ENCODE measurements at places on chromosomes 5 and 9. TPM values are rescaled to one million over a fixed set of nuclear protein-coding genes. Genes with fewer than 3 reads are reported as not detected.

- no peak for DNase-seq
Observed at GRCh38 chr5:6432206-6432605, 16.5 kb upstream of the UBE2QL1 start.

DNA sequence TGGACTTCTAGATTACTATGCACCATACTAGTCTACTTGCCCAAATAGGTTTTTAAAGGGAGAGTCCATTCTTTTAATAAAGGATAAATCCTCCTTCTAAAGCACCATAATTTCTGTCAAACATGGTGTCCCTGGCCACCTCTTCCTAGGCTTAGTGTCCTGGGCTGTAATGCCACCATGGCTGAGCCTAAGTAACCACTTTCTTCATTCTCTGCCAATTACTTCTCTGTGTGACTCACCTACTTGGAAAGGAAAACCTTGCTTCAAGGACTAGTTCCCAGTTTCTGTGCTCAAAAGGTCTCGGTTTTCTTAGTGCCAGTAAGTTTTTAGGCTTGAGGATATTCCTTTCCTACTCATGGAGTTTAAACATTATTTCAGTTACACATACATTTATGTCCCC lies 273.4 kb downstream of the DENND1A start:
- DNase-seq: no peak

DNA sequence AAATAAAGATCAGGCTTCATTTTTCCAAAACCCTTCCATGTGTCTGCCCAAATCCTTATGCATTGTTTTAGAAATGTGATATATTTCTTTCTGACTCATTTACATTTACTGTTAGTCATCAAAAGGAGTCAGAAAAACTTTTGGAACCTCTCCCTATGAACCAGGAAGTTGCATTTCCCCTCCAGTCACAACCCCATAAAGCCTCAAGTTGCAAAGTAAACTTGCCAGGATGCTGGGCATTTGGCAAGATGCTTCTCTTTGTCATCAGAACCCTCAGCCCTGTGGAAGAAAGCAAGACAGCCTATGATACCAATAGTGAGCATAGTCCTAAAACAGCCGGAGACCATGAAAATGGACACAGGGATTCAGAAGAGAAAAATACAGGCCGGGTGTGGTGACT lies 84.2 kb downstream of the MUSK start:
- peak; percentile 73 for DNase-seq

- DNase-seq: no peak
Observed at GRCh38 chr5:154200221-154200620, 9.7 kb downstream of the GALNT10 start.

GRCh38 chr5:168798065-168799023 lies 219.2 kb upstream of the PANK3 start:
- no peak for DNase-seq

- no peak for DNase-seq
Observed at GRCh38 chr5:15790446-15791018, 290.6 kb downstream of the FBXL7 start.

DNA sequence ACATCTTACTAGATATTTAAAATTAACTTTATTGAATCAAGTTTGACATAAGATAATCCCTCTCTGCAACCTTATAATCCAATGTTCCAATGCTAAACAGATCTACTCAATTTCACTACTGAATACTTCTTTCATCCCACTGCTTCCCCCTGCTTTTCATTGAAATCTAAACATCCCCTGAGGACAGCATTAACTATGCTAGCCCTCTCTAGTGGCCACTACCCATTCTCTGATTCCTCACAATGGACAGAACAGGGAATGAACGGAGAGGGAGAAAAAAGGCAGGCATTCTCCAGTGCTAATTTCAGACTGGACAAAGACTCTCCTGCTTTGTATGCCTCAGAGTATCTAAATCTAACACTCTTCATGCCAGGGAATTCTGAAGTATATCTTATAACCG lies 54.3 kb upstream of the RGS7BP start:
- DNase-seq: no peak

- peak; percentile 70 for DNase-seq
Observed at GRCh38 chr9:16352791-16353401, 517.6 kb downstream of the BNC2 start.

GRCh38 chr9:89744730-89745129 lies 139.9 kb downstream of the GADD45G start:
- peak; percentile 6 for DNase-seq

- no peak for DNase-seq
Observed at GRCh38 chr5:10034001-10034400, 215.7 kb downstream of the ATPSCKMT start.

GRCh38 chr9:137078701-137079400 lies 1.5 kb downstream of the UAP1L1 start:
- no peak for DNase-seq

DNA sequence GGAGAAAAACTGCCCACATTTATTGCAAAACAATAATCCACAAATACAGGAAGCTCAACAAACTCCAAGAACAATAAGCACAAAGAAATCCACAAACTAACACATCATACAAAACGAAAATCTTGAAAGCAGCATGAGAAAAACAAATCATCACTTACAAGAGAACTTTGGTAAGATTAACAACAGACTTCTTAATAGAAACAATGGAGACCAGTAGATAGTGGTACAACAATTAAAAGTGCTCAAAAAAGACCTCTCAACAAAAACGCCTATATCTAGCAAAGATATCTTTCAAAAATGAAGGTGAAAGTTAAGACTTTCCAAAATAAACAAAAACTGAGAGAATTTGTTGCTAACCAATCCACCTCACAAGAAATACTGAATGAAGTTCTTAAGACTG lies 38.4 kb downstream of the CDKL3 start:
- no peak for DNase-seq

GRCh38 chr9:22160221-22160620 lies 151.1 kb upstream of the CDKN2B start:
- no peak for DNase-seq

GRCh38 chr5:176899946-176900779 lies 1.0 kb upstream of the HK3 start:
- DNase-seq: peak; percentile 11

GRCh38 chr5:54743997-54744788 lies 226.6 kb downstream of the SNX18 start:
- DNase-seq: peak; percentile 95

DNA sequence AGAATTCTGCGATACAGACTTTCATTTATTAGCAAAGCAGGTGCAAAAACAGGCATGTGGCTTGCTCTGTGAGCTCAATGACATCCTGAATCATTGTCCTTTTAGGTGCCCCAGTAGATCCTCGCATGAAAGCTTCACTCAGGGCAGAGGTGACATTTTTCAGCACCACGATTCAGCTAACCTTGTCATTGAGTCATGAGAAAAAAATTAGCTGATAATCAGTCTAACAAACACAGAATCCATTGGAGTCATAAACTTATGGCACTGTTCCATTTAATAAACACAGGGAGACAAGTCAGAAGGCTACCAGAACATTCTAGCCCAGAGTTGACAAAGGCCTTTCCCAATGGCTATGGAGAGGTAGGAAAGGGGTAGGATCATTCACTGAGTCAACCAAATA lies 104.8 kb upstream of the RAD23B start:
- DNase-seq: no peak

DNA sequence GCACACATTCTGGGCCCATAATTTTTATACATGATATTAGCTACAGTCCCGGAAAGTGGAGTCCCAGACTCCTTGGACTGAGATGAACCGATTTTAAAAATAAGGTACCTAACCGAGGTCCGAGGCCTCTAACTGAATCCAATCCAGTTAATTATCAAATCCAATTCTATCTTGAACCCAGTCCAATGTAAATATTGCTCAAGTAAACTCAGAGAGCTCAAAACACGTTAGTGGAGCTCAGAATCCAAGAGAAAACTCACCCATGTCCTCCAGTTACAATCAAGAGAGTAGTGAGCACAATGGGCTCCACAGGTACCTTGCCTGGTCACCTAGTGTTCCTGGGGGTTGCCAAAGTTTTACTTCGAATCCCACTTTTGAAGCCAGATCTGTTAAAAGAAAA lies 37.9 kb upstream of the DIRAS2 start:
- no peak for DNase-seq

GRCh38 chr9:130298662-130299279 lies 33.2 kb downstream of the HMCN2 start:
- DNase-seq: no peak

DNA sequence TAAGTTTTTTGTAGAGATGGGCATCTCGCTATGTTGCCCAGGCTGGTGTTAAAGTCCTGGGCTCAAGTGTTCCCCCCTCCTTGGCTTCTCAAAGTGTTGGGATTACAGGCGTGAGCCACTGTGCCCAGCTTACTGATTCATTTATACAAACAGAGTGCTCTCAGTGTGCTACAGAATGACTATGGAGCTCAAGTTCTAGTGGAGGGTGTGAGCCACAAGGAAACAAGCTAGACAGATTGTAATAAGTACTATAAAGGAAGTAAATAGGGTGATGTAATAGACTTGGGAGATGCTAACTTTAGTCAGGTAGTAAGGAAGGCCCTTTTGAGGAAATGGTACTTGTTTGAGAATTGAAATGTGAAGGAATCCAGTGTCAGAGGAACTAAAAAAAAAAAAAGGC lies 1.7 kb upstream of the TMEM267 start:
- no peak for DNase-seq

DNA sequence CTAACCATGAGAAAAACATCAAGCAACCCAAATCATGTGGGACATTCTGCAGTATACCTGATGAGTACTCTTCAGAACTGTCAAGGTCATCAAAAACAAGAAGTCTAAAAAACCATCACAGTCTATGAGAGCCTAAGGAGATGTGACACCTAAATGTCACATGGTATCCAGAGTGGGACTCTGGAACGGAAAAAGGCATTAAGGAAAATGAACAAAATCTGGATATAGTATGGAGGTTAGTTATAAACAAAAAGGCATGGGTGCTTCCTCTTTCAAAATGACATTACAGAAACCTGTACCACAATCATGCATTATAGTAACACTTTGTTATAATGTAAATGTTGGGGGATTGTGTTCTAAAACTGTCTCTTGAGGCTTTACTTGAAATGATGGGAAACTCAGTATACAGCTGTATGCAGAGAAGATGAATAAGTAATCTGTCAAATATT lies 47.4 kb downstream of the PRKACG start:
- no peak for DNase-seq

DNA sequence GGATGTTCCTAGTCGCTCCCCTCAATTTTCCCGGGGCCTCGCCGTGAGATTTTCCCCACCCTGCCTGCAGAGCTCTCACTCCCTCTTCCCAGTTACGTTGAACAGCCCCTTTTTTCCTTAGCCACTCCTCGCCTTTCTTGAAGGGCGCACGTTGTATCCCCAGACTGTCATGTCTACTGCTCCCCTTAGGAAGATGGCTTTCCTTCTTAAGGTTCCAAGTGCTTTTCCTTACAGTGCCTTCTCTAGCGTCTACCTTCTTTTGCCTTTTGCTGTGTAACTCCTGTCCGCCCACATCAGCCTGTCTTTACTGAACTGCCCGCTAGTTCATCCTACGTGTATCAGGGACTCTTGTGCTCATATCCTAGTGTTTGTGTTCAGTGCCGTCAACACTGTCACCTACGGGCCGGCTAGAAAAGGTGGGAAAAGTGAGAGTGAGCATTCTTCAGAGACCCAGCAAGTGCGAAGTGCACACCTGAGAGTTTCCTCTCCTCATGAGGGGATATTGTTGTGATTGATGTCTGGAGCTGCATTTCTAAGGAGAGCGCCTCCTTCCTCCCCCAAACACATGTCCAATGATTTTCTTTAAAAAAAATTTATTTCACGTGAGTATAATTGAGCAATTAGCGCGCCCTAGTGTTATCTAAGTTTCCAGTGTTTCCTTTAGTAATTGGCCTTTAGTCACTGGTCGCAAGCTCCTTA lies 764 bp downstream of the CAMLG start:
- DNase-seq: peak; percentile 40

DNA sequence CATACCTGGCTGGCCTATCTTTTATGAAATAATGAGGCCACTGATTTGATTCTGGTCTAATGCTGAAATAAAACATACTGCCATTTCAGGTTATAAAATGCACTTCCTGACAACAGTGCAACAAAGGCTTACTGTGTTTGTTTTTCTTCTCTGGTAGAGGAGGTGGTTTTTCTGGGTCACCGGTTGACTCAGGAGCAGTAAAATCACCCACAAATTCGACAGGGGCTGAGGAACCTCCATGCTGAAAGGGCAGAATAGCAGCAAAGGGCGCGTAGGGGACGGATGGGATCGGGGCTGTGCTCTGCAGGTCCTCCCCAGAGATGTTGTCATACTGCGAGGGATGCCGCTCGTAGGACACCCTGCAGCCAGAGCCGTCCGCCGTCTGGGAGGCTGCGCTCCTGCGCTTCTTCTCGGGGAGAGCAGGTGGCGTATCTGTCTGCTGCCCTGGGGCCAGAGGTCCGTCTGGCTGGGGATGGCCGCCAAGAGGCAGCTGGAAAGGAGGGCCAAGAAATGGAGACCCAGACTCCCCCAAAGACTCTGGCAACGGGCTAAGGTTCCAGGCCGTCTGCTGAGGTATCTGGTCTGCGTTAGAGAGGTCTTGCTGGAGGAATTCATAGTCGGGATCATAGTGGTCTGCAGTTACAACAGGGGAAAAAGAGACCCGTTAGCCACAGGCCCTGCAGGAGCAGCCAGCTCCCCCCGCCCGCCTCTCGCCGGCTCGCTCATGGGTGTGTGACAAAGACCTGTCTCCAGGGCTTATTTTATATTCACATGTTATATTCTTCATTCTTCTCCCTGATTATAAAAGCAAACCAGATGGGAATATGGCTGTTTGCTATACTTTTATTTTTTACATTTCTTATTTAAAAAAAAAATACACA lies 80.7 kb downstream of the PRRT1B start:
- no peak for DNase-seq

- no peak for DNase-seq
Observed at GRCh38 chr5:159441441-159441840, 111.2 kb upstream of the IL12B start.

- DNase-seq: peak; percentile 18
Observed at GRCh38 chr5:34844106-34844505, 5.1 kb downstream of the TTC23L start.

DNA sequence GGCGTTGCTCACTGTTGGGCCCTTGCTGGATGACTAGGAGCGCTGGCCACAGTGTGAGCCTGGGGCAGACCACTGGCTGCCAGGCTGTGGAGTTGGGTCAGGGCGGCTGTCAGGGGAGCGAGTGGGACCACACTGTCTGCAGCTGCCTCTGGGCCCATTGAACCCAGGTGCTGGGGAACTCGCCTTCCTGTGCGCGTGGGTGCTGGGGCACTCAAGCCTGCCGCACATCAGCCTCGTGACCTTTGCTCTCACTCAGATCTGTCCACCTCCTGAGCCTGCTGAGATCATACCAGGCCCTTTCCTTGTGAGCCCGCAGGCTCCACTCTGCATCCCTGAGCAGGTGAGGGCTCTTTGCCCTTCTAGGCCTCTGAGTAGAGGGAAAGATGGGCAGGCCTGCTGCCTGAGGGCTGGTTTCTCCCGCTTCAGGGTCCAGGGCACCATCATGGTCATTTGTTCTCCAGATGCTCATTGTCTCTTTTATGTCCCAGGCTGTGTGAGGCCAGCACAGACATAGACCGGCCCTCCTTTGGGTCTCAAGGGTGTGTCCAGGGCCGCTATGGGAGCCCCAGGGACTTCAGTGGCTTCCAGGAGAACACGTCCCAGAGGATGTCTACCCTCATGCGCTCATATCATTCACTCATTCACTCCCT lies 26.5 kb downstream of the WNK2 start:
- no peak for DNase-seq

The ADAMTSL1 gene
- not detected for total RNA-seq

The PRUNE2 gene
- not detected for total RNA-seq

The CCDC187 gene
- 5.2 TPM for total RNA-seq

The TMEM232 gene
- total RNA-seq: 1.1 TPM

The NRG2 gene
- total RNA-seq: not detected

The PRLR gene
- not detected for total RNA-seq

The EQTN gene
- total RNA-seq: not detected

The TBC1D2 gene
- total RNA-seq: 42.9 TPM

The FGF10 gene
- not detected for total RNA-seq

The RLN2 gene
- 2.9 TPM for total RNA-seq

The SPAG8 gene
- total RNA-seq: 1.0 TPM

The NMUR2 gene
- not detected for total RNA-seq

Data from PC-9 (cell line).